Glomerular endothelial cell (primary cell): ENCODE measurements at places on chromosomes 12 and 14. TPM values are rescaled to one million over a fixed set of nuclear protein-coding genes. Genes with fewer than 3 reads are reported as not detected.

The CCDC177 gene
- not detected in 2 replicates for total RNA-seq

The ANG gene
- 4.5 and 5.9 TPM in 2 replicates for total RNA-seq

The OR10A7 gene
- not detected in 2 replicates for total RNA-seq

The KMT2D gene
- 89.2 and 117 TPM in 2 replicates for total RNA-seq

The ATP6V1D gene
- 85.3 and 106 TPM in 2 replicates for total RNA-seq

The LIN52 gene
- 5.0 and 11.7 TPM in 2 replicates for total RNA-seq

The CNTN1 gene
- total RNA-seq: under 0.01 and 2.3 TPM in 2 replicates

The ERP27 gene
- total RNA-seq: not detected in 2 replicates

The CISTR gene
- total RNA-seq: not detected in 2 replicates

The TWF1 gene
- total RNA-seq: 85.6 and 90.3 TPM in 2 replicates

- DNase-seq: no peak
Observed at GRCh38 chr12:90226211-90226610, 517.6 kb upstream of the ATP2B1 start.

DNA sequence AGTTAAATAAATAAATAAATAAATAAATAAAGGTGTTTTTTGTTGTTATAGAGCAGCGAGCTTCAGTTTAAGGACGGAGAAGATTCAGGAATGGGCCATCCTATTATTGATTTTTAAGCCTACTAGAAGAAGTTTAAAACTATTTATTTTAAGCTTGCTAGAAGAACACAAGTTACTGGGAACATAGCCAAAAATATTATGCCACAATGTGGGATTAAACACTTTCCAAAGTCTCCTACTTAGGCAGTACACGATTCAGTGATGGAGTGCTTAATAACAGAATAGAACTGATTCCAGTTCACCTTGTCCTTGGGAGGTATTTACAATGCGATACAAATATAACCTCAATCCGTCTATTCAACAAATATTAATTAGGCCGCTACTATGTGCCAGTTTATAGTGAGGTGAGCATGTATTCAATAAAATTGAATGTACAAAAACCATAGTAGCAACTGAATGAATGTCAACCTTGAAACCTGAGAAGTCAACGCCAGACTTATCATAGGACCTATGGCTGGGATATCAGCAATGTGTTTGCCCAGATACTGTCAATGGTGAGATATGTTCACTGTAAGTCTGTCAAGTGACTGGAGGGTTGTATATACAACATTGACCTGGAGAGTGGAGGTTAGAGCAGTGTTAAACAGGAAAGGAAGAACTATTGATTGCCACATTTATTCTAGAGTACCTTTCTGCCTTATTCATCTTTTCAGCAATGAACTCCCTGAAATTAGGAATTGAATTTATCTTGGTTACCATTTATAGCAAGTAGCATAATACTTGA is 486.4 kb downstream of the TMTC2 start:
- DNase-seq: no peak

GRCh38 chr12:115230606-115231005 is 546.6 kb upstream of the TBX3 start:
- DNase-seq: no peak

DNA sequence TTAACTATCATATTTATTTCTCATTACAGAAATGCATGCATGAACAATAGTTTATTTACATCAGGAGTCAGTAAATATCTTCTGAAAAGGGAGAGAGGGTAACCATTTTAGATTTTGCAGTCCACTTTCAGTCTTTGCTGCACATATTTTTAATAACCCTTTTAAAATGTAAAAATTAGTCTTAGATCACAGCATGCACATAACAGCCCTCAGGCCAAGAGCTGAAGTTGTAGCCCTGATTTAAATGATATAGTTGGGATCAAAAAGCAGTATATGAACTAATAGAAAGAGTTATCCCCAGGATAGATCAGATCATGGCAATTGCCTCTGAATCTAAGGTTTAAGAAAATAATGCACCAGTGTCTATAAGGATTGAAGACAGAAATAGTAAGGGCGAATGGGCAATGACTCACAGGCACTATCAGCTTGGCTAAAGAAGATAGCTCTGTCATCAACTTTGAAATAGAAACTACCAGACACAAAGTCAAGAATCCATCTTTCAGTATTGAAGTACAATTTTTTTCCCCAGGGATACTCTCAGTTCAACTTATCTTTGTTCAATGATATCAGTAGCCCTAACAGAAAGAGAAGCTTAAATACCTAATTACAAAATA is 13.1 kb upstream of the CLEC7A start:
- no peak for DNase-seq

DNA sequence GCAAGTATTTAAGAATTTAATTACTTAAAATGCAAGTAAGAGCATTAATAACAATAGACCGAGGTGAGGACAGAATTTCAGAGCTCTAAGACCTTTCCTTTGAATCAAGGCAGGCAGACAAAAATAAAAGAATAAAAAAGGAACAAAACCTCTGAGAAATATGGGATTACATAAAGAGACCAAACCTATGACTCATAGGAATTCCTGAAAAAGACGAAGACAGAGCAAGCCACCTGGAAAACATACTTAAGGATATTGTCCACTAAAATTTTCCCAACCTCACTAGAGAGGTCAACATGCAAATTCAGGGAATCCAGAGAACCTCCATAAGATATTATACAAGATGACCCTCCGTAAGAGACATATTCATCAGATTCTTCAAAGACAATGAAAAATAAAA is 325.1 kb downstream of the AEBP2 start:
- no peak for DNase-seq

GRCh38 chr14:33052943-33053342 is 114.3 kb downstream of the NPAS3 start:
- no peak for DNase-seq

DNA sequence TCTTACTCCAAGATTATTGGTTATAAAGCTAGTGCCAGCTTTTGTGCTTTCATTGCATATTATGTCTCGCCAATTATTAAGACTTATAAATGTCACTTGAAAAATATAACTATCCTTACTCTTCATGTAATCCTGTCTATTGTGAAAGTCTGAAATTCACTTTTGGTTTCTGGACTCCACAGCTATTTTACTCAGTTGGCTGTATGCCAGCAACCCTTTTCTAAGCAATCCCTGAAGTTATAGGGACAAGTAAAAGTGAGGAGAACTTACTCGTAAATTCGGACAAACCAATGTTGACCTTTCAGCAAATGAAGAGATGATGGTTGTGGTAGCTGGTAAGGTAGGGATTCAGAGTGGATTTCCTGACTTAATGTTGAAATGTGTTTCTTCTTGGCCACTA is 196.3 kb downstream of the NPAS3 start:
- no peak for DNase-seq

DNA sequence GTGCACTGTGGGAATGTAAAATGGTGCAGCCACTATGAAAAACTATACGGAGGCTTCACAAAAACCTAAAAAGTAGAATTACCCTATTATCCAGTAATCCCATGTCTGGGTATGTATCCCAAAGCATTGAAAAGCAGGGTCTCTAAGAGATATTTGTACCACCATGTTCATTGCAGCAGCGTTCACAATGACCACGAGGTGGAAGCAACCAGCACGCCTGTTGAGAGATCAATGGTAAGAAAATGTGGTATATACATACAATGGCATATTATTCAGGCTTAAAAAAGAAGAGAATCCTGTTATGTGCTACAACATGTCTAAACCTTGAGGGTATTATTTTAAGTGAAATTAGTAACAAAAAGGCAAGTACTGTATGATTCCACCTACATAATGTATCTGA is 910 bp upstream of the NOPCHAP1 start:
- DNase-seq: no peak

DNA sequence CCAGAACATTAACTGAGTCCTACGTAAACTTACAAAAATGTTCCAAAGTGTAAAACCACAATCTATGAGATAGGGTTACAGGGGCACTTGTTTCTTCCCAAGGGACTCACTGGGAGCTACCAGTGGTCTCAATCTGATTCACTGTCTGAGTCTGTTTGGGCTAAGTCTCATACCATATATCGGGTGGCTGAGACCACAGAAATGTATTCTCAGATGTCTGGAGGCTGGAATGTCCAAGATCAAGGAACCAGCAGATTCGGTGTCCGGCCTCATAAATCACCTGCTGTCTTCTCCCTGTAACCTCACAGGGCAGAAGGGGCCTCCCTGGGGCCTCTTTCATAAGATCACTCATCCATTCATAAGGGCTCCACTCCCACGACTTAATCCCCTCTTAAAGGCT is 616.3 kb upstream of the TMEM132C start:
- no peak for DNase-seq

GRCh38 chr14:56933446-56933845 is 123.2 kb upstream of the OTX2 start:
- no peak for DNase-seq

GRCh38 chr14:104979758-104980610 is 1.8 kb upstream of the AHNAK2 start:
- no peak for DNase-seq

GRCh38 chr12:109987615-109988014 is 8.6 kb downstream of the GIT2 start:
- no peak for DNase-seq

- no peak for DNase-seq
Observed at GRCh38 chr12:91333966-91334365, 151.3 kb upstream of the DCN start.

- DNase-seq: no peak
Observed at GRCh38 chr12:55728186-55728938, 447 bp downstream of the CD63 start.

- DNase-seq: no peak
Observed at GRCh38 chr14:84937016-84937415, 592.9 kb upstream of the FLRT2 start.

GRCh38 chr12:131221061-131221956 is 267.6 kb downstream of the ADGRD1 start:
- no peak for DNase-seq

GRCh38 chr14:85554106-85554505 is 24.2 kb downstream of the FLRT2 start:
- no peak for DNase-seq

GRCh38 chr12:2277492-2278155 is 224.8 kb downstream of the CACNA1C start:
- no peak for DNase-seq

DNA sequence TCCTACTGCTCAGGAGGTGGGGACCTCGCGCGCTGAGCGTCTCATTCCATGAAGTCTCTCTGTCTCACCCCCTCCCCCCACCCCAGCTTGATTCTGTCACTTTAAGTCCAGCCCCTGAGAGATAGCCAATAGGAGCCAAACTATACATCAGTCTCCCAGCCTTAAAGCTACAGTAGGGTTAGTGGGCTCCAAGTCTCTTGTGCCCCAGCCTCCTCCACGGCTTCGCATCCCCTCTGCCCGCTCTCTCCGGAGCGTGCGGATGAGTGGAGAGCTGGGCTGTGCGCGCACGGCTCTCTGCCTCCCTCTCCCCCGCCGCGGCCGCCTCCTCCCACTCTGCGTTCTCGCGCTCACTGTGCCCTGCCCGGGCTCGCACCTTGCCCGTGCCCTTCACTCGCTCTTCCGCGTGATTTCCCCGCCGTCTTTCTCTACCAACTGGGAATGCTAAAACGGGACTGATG is at the start of gene ESRRB:
ESRRB (plus strand) TSS at position 191 of the 458 bp plus-strand sequence; CDS start at position 456, 265 bp downstream.
- DNase-seq: no peak

DNA sequence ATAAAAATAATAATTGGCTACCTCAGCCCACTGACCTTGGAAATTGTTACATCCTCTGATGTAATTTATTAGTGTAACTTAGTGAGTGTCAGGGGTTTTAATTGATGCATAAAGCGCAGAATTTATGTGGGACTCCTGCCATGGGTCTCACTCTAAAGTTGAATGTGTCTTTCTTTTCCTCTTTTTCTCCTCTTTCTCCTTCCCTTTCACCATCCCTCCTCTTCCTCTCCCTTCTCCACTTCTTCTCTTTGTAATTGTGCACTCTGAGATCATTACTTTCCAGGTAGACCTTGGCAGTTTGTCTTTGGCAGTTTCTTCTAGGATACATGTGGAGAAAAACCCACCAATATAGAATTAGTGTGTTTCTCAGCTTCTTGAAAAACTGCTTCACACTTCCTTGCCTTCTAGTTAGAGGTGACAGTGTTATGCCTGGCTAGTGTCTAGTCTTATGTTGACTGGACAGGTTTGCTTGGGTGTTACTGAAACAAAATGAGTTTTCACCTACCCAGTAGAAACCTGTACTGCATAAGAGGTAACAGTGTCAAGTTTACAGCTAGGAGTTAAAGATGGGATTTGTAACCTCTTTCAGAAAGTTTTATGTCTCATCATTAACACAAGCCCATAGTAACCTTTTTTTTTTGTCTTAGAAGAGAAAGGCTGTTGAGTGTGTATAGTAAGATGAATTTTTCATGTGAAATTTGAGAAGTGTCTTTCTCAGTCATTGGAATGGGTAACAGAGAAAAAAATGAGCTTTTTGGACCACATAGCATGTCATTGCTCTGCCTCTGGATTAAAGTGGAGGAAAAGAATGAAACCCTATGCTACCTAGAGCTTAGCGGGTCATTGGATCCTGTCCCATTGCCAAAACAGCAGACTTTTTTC is 18.6 kb downstream of the PELI2 start:
- no peak for DNase-seq

DNA sequence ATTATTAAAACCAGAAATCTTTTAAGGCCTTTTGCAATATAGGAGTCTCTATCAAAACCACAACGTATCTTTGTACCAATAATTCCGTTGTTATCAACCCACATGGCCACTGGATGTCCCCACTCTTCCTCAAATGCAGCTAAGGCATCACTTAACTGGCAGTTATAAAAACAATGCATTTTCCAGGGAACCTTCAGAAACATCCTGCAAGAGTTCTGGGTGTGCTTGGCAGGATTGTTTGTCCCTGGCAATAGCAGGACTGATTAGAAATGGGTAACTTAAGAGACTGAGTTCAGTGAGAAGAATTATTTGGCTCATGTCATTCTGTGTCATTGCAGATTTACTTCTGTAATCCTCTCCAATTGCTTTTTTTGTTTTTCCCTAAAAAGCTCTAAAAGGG is 112.0 kb downstream of the SLC15A5 start:
- no peak for DNase-seq

GRCh38 chr12:54147186-54147585 is 41.6 kb downstream of the SMUG1 start:
- no peak for DNase-seq
